ENCODE measurements at places on chromosomes 4 and X. TPM values are rescaled to one million over a fixed set of nuclear protein-coding genes. Genes with fewer than 3 reads are reported as not detected.

Gene TMEM47
- total RNA-seq: not detected

Gene PRSS12
- total RNA-seq: not detected

Gene VSIG1
- total RNA-seq: 1.9 TPM

Gene RPGR
- 11.1 TPM for total RNA-seq

Gene GLOD5
- not detected for total RNA-seq

Gene MGAT4D
- total RNA-seq: not detected

Gene ADAM29
- total RNA-seq: not detected

Gene AADAT
- total RNA-seq: not detected

Gene TKTL1
- not detected for total RNA-seq

Gene SRPX
- not detected for total RNA-seq

Gene TBC1D8B
- 1.5 TPM for total RNA-seq

Gene KIF4A
- total RNA-seq: 16.5 TPM

Gene ARHGAP36
- not detected for total RNA-seq

Measured in CD8-positive, alpha-beta memory T cell (primary cell).